ENCODE measurements at places on chromosomes 12 and 14.

DNA sequence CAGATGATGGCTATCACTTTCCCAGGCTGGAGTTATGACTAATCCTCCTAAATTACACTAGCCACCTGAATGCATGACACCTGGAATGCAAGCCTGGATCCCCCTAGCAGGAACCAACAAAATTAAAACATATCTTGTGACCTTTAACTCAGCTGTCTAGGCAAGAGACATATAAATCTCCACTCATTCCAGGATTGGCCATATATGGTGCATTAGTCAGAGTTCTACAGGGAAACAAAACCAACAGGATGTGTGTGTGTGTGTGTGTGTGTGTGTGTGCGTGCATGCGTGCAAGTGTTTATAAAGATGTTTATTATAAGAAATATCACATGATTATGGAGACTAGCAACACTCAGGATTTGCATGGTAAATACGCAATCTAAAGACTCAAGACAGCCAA, 212.8 kb downstream of the KIF21A start:
- no peak for DNase-seq

DNA sequence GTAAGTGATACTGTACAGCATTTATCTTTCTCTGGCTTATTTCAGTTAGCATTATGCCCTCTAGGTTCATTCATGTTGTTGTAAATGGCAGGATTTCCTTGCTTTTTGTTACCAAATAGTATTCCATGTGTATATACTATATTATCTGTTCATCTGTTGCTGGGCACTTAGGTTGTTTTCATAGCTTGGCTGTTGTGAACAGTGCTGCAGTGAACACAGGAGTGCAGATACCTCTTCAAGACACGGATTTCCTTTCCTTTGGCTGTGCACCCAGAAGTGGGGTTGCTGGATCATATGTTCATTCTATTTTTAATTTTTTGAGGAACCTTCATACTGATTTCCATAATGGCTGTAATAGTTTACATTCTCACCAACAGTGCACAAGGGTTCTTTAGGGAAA, 21.5 kb downstream of the EP400 start:
- DNase-seq = no peak

- no peak for DNase-seq
These were observed 18.5 kb upstream of the AMN start for GRCh38 chr14:102903889-102904512.

DNA sequence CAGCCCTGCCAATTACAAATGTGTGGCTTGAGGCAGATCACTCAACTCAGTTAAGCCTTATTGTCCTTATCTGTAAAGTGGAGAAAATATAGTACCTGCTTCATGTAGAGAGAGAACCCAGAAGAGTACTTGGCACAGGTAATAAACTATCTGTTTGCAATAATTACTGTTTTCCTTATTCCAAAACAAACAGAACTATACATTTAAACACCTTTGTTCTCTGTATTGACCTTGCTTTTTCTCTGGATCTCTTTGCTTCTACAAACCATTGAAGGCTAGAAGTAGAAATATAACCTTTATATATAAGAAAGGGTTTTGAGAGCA, 70.8 kb upstream of the SRSF5 start:
- DNase-seq = no peak

DNA sequence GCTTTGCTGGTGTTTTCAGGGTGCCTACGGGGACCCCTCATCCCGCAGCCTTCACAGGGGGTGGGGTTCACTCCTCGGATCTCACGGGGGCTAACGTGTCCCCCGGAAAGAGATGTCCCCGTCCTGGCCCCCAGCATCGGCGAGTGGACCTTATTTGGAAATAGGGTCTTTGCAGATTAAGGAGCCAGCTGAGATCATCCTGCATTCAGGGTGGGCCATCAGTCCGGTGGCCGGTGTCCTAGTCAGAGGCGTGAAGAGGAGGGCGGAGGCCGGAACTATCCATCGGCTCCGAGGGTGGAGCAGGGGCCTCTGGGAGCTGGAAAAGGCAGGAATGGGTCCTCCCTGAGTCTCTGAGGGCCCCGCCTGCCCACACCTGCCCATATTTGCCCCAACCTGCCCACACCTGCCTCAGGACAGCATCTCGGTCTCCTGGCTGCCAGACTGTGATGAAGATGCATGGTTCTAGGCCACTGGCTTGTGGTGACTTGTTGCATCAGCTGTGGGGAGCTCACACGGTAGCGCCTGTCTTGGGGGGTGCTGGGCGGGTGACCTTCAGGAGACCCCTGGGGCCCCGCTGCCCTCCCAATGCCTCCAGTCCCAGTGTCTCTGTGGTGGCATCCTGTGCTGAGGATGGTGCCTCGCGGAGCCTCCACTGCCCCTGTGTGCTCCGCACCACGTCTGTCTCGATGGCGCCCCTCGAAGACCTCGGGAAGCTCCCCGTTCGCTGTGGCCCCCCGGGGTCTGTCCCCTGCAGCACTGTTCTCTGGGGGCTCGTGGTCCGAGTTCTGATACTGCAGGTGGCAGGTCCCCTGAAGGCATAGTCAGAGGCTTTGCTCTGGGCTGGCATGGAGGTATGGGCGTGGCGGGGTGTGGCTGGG, 14.7 kb downstream of the NOC4L start:
- no peak for DNase-seq

DNA sequence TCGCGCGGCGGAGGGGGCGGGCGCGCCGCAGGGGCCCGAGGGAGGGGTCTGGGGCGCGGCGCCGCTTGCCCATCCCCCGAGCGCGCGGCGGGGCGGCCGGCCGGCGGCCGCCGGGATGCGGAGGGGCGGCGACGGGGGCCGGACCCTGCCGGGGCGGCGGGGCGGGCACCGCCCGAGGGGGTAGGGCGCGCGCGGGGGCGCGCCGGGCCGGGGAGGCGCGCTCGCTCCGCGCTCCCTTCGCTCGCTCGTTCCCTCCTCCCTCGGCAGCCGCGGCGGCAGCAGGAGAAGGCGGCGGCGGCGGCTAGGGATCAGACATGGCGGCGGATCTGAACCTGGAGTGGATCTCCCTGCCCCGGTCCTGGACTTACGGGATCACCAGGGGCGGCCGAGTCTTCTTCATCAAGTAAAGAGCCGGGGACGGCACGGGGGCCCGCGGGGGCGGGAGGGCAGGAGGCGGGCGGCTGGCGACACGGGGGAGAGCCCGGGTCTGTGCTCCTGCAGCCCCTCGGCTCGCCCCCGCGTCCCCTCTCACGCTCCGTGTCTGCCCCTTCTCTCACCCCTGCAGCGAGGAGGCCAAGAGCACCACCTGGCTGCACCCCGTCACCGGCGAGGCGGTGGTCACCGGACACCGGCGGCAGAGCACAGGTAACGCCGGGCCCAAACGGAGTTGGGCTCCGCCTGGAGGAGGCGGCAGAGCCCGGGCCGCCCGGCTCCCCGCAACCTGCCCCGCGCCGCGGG, at the start of gene PLEKHA5:
PLEKHA5 (plus strand) TSS at position 248 of the 738 bp plus-strand sequence; CDS start at position 315, 67 bp downstream.
- DNase-seq = peak; percentile 8

- no peak for DNase-seq
These were observed 73.5 kb upstream of the FICD start for GRCh38 chr12:108441549-108441948.

- peak; percentile 16 for DNase-seq
These were observed 75.9 kb upstream of the DHRS4 start for GRCh38 chr14:23877538-23878180.

DNA sequence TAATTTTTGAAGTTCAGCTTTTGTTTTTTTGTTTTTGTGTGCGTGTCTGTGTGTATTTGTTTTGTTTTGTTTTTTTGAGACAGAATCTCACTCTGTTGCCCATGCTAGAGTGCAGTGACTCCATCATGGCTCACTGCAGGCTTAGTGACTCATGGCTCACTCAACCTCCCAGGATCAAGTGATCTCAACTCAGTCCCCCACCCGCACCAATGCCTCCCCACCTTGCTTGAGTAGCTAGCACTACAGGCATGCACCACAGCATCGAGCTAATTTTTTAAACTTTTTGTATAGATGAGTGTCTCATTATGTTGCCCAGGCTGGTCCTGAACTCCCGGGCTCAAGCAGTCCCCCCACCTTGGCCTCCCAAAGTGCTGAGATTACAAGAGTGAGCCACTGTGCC, 981.4 kb downstream of the BCL11B start:
- DNase-seq = no peak

DNA sequence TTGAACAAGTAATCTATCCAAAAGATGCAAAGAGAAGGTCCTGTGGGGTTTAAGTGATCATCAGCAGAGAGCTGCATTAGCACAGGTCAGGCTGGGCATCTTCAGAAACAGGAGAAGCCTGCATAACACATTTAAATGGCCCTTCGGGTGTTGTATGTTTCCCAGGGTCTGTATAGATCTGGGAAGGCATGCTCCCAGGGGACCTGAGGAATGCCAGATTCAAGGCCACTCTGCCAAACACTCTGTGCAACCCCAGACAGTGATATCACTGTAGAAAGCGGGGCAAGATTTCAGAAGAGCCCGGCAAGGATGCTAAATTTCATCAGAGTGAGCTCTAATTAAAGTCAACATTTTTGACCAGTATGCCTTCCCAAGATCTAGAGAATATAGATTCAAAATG, 92.9 kb downstream of the ARMH4 start:
- no peak for DNase-seq

- no peak for DNase-seq
These were observed 71.3 kb downstream of the SYNE3 start for GRCh38 chr14:95445161-95445560.

DNA sequence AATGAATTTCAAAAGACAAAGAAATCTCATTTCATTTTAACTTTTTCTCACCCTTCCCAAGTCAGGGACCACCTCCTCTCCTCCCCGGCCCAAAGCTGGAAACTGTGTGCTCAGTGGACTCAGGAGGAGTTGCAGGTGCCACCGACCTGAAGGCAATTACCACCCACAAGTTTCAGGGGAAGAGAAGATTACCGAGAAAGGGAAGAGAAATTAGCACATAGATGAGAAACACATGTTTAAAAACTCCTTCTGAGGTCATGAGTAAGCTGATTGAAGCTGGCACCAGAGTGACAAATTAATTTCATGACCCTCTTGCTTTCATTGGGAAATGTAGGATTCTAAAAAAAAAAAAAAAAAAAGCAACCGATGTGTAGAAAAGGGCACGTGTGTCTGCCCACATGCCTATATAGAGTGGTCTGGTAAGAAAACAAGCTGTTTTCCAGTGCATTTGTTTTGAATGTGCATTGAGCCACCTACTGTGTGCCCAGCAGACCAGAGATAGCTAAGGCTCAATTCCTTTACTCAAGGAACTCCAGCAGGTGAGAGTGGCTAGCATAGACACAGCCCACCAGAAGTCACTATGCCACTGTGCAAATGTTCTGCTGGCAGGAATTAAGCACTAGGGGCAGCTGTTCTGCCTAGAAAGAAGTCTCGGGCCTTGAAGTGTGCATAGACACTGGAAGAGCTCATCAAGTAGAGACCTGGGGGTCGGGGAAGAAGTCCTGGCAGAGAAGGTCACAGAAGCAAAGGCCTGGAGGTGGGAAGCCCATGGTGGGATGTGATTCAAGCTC, 30.5 kb downstream of the DPF3 start:
- peak; percentile 50 for DNase-seq

DNA sequence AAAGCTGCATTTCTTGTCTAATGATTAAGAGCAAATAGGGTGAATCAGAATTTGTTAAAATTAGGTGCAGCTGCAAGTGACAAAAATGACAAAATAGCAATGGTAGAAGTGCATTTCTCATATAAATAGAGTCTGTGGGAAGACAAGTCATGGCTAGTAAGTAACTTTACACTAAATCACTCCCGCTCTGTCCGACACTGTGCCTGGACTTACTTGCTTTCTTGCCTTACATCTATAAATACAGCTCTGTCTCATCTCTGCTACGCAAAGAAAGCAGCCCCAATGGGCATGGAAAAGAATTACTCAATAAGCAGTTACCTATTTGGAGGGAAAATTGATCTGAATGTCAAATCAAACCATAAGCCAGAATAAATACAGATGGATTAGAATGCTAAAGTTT, 245.4 kb upstream of the KRR1 start:
- no peak for DNase-seq

DNA sequence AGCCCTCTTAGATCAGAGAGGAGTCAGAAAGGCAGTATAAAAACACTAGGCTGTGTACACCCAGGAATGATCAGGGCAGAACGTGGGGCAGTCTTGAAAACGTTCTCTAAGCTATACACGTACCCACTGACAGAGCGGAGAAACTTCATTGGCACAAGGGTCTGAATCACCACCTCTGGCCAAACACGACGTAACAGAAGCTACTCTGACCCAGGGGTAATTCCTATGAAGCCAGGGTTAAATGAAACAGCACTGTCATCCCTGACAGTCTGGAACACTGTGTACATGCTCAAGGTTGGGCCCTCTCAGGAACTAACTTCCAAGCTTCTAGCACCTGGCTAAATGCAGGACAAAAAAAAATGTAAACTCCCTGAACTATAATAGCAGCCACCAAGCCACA, 38.4 kb downstream of the PARP11 start:
- no peak for DNase-seq

DNA sequence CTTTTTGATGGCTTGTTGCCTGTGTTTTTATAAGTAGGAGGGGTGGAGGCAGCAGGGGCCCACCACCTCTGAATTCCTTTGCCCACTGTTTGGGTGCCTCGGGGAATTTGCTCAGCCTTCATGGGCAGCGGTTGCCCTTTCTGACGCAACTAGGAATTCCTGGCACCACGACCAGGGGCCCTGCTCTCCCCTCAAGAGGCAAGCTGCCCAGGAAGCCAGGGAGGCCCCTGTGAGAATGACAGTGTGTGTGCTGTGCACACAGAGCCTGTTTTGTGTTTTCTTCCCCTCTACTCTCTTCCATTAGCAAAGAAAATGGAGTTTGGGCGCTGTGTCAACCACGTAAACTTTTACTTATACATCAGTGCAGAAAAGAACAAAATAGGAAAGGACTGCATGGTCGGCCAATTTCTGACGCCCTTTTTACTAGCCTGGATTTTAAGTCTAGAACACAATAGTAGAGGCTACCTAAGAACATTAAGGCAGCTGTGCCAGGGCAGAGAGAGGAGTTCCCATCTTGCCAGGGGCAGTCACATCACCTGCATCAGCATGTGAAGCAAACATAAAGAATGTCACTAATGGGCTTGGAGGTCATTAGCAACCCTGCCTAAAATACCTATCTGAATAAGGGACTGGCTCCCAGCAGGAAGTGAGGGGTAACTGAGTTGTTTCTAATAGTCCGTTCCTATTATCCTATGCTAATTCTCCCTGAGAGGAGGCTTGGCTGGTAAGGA, 17.9 kb upstream of the PTGR2 start:
- DNase-seq = no peak

DNA sequence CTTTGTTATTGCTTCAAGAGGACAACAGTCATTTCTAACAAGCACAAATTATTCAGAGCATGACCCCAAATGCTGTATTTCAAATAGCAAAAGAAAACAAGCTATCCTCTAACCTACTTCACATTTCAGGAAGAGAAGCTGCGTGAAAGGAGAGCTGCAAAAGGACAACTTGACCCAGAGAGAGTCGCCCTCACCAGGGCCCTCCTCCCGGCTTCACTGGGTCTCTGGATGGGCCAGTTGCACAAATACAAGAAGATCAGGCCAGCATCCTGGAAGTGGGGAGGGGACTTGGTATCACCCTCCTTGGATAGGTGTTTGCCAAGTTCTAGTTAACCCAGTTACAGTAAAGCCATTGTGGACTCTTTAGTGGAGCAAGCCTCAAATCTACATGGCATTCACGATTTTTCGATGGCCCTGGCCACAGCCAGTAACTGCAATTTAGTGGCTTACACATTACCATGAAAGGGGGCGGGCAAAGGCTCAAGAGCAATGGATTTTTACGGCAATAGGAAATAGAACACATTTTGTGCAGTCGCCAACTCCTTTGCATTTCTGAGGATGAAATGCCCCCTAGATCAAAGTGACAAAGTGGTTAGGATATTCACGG, 166.9 kb upstream of the DIO2 start:
- DNase-seq = no peak

GRCh38 chr12:105573574-105573973, 243.1 kb downstream of the C12orf75 start:
- no peak for DNase-seq

- no peak for DNase-seq
These were observed 38.0 kb upstream of the CPM start for GRCh38 chr12:68970951-68971350.

- no peak for DNase-seq
These were observed 98.9 kb downstream of the ZFP36L1 start for GRCh38 chr14:68693926-68694325.

Measured in GM06990 (cell line).